Midbrain (tissue), 1 donor: ENCODE measurements at places on chromosomes 12 and 14.

GRCh38 chr12:100995201-100995600, 200.6 kb downstream of the ANO4 start:
- no peak for DNase-seq

DNA sequence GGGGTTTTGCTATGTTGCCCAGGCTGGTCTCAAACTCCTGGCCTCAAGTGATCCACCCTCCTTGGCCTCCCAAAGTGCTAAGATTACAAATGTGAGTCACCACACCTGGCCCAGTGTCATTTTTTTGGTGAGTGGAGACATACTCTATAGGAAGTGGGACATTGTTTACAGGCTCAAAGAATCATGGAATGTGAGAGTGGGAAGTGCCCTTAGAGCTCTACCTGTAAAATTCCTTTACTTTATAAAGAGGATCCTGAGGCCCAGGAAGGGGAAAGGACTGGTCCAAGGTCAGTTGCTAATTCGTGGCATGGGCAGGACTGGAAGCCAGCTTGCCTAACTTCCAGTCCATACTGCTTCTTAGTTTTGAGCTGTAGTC, 8.7 kb upstream of the ADCK1 start:
- no peak for DNase-seq

GRCh38 chr12:99278899-99279298, 368.7 kb upstream of the GARIN6 start:
- no peak for DNase-seq

DNA sequence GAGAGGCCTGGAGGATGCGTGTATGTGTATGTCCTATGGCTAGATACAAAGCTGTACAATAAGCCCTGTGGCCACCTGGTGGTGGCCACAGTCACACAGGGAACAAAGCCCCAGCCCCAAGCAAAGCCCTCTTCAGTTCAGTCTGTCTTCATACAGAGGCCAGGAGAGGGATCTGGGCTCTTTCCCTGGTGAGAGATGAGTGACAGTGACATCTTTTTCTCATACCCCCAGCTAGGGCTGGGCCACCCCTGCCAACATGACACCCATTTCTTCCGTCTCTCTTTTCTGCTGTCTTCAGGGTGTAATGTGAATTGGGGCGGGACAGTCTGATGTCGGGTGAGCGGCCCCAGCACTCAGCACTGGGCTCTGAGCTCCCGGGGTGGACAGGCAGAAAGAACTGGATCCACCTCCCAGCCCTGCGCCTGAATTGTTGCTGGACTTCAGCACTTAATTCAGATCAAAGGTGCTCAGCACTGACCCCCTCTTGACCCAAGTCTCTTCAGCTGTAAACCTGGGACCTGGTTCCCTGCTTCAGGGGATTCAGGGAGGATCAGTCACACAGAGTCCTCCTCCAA, 59.8 kb downstream of the SERPINA3 start:
- no peak for DNase-seq

DNA sequence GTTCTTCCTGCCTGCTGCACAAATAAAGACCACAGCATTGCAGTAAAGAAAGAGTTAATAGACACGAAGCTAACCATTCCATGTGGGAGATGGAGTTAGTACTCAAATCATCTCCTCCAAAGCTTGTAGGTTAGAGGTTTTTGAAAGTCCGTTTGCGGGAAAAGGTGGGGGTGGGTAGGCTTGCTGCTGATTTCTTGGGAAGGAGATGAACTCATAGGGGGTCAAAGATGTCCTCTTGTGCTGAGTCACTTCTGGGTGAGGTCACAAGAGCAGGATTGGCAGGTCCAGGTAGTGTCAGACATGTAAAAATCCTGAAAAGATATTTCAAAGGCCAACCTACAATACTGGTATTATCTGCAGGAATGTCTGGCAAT, 66.4 kb downstream of the PTHLH start:
- DNase-seq, result no peak

DNA sequence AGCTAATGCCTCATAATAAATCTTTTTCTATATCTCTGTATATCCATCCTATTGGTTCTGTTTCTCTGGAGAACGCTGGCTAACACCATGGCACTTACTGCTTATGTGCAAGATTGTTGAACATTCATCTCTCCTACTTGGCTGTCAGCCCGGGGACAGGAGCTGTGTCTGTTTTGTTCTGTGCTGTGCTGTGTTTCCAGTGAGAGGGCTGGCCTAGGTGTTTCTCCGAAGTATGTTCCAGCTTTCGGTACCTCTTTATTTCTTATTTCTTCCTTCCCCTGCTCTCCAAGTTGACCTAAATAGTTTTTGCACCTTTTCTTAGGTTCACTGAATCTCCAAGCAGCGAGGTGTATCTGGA, 18.8 kb upstream of the NR4A1 start:
- DNase-seq, result peak; percentile 72

- no peak for DNase-seq
These were observed 394.6 kb downstream of the AEBP2 start for GRCh38 chr12:19833775-19834501.

DNA sequence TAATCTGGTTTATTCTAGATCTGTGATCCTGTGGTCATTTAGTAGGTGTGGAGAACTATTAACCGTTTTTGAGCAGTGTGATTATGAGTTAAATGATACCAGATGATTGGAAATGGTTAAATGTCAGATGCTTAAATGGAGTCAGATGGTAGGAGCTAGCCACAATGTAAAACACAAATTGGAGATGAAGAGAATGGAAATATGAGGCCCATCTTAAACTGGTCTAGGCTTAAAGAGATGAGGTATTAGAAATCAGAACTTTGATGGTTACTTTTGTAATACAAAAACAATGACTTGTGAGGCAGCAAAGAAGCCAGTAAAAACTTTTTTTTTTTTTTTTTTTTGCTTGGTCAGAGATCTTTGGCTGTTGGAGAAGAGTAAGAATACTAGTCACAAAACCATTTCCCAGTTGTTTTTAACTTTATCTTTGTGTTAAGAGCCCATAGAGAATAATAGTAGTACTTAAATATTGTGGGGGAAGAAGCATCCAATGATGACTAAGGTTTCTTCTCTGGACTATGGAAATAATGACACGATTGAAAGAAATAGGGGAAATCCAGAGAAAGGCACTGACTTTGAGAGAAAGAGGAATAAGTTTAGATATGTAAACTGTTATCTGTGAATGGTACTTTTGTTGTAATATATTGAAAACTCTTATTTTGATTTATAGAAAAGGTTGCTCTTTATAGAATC, 95.9 kb downstream of the WNK1 start:
- no peak for DNase-seq

GRCh38 chr12:15979096-15980092, 68.3 kb downstream of the DERA start:
- DNase-seq, result no peak

DNA sequence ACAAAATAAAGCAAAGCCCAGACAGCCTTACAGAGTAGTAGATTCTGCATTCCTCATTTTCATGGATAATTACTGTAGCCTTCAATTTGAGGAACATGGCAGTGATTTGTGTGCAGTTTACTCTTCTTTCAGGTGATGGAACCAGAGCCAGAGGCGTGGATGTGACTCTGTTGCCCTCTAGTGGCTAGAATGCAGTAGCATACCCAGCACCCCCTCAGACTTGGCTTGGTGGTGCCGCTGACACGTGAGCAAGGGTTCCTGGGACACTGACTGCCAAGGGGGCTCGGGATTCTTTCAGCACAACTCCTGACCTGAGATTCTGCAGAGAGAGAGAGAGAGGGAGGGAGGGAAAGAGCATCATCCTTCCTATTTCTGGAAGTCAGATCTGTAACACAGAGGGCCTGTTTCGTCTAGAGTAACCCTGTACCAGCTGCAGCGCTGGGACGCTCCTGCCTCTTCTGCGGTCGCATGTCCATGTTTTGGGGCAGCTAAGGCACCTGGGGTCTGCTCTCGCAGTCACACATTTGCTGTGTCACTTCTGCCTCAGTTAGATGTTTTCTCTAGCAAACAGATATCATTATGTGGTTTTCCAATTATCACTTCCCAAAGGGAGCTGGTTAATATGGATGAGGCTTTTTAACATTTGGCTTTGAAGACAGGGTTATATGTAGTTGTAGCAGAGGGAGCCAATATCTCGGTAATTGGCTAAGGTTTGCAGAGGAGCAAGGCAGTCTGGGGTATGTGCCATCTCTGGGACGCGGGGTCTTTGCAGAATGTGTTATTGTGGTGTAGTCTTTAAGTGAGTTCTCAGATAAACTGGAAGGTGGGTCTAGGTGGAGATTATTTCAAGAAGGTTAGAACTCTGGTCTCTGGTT, 428.1 kb downstream of the NRXN3 start:
- DNase-seq, result peak; percentile 60

DNA sequence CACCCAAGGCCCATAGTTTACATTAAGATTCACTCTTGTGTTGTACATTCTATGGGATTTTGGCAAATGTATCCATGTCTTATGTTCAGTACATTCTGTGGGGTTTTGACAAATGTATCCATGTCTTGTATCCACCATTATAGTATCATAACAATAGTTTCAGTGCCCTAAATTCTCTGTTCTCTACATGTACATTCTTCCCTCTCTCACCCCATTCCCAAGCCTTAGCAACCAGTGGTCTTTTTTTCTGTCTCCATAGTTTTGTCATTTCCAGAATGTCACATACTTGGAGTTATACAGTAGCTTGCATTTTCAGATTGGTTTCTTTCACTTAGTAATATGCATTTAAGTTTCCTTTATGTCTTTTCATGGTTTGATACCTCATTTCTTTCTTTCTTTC, 6.7 kb downstream of the TOGARAM1 start:
- DNase-seq, result no peak
